WTC11 (cell line): ENCODE measurements at places on chromosomes 5 and 9. TPM values are rescaled to one million over a fixed set of nuclear protein-coding genes. Genes with fewer than 3 reads are reported as not detected.

DNA sequence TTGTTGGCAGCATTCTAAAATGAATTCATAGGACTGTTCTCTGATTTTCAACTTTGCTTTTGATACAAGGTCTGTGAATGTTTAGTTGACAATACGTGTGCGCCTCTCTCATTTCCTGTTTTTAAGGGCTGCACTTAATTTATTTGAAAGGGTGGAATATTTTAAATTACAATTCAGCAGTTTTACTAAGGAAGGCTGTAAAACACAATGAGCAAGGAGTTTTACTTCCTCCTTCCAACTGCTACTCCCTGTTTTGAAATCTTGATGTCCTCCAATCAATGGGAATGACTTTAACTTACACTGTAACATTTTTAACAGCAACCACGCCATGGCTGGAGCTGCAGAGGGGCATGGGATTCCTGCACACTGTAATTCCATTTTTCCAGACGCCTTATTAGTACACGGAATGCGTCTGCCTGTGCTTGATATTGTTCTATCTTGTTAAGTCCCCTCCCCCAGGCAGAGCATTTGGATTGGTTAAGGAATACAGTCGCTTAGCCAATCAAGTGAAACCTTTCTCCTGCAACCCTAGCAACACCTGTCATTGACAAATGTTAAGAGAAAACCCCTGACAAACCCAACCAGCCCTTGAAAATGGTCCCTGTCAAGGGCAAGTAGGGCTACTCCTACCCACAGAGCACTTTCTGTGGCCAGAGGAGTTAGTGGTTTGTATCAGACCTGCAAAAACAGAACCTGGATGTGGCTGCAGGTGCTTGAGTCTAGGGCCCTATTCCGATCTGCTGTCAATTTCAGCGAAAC lies 12.5 kb upstream of the ZSWIM6 start:
- no peak for DNase-seq
- H3K27ac ChIP-seq = peak overlapping the region; percentile 64; the same call in 1 of the 2 replicates
- H3K4me3 ChIP-seq = peak overlapping the region; percentile 66

- H3K27me3 ChIP-seq = peaks cover 10% of the 10 kb centered on the region
- no peaks in the 10 kb centered on the region for H3K36me3 ChIP-seq
- DNase-seq = no peak
- H3K4me3 ChIP-seq = peak within 1 kb of the TSS; percentile 85
Observed at GRCh38 chr5:78985116-78985724, at the start of gene ARSB. Gene ARSB, minus strand, starts transcription at chr5:78985310. Its CDS starts 62 bp downstream, at chr5:78985248.

GRCh38 chr5:6775571-6775970 lies 62.3 kb downstream of the TENT4A start:
- no peak for DNase-seq
- no peaks in the 10 kb centered on the region for H3K4me1 ChIP-seq
- H3K36me3 ChIP-seq = no peaks in the 10 kb centered on the region
- H3K27ac ChIP-seq = no peak overlapping the region; the same call in 1 of the 2 replicates
- no peak overlapping the region for H3K4me3 ChIP-seq

Gene TSTD2
- total RNA-seq = 16.8 to 19.6 TPM (median 18.3 TPM) in 3 replicates

Gene IFNA13
- total RNA-seq = not detected in 3 replicates

Gene TPPP
- 1.8 to 2.1 TPM (median 1.8 TPM) in 3 replicates for total RNA-seq
